ENCODE measurements at places on chromosomes 16 and 17.

DNA sequence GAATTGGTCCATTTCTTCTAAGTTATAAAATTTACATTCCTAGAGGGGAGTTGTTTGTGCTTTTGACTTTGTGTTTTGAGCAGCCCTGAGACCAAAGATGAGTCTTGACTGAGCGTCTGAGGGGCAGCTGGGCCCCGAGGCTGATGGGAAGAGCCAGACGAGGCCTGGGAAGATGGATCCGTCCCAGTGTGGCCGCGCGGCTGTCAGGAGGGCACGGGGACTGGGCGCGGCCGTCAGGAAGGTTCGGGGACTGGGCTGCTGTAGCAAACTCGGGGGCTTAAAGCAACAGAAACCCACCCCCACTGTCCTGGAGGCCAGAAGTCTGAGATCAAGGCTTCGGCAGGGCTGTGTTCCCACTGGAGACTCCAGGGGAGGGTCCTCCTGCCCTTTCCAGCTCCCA is 38.2 kb upstream of the GNG13 start:
- no peak for DNase-seq

GRCh38 chr16:566475-567372 is at the start of gene NHLRC4:
Gene NHLRC4, plus strand, starts transcription at chr16:567005. Its CDS starts 1,043 bp downstream, at chr16:568048.
- no peak for DNase-seq

- no peak for DNase-seq
Measured at GRCh38 chr17:81422776-81423697, 27.8 kb downstream of the BAHCC1 start.

DNA sequence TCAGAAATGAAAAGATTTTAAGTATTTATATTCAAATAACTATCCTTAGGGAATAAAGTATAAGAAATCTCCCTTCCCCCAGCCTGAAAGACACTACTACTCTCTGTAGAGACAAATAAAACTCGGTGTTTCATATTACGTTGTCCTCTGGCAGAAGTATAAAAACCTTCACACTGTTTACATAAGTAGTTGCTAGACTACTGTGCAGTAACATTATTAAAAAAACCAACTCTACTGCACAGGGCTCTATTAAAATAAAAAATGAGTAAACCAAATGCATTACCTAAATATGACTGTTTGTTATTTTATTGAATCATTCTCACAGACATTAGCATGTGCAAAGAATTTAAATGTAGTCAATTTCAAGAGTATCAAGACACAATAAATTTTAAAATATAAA is 67.4 kb downstream of the MED13 start:
- no peak for DNase-seq

GRCh38 chr16:23501291-23501690 is 9.0 kb downstream of the GGA2 start:
- DNase-seq = no peak

- DNase-seq = no peak
Measured at GRCh38 chr16:59899940-59900339, 1165.8 kb upstream of the GOT2 start.

GRCh38 chr17:6913608-6914443 is 82.0 kb upstream of the ALOX12 start:
- DNase-seq = no peak

GRCh38 chr17:6610011-6610410 is 30.5 kb downstream of the KIAA0753 start:
- no peak for DNase-seq

- no peak for DNase-seq
Measured at GRCh38 chr16:3655396-3656159, 1.1 kb downstream of the DNASE1 start.

GRCh38 chr16:87806261-87806640 is 40.5 kb upstream of the KLHDC4 start:
- no peak for DNase-seq
